A549 treated with ZK216348 at 1 μM for 4 hours (cell line): ENCODE measurements at places on chromosomes 1 and 21. TPM values are rescaled to one million over a fixed set of nuclear protein-coding genes. Genes with fewer than 3 reads are reported as not detected.

ARHGAP29 gene
- total RNA-seq: 8.0 to 17.5 TPM (median 15.4 TPM) in 5 replicates

CGN gene
- total RNA-seq: 1.6 to 2.9 TPM (median 2.0 TPM) in 5 replicates

EPHB2 gene
- total RNA-seq: 29.6 to 56.9 TPM (median 45.9 TPM) in 5 replicates

RAD54L gene
- total RNA-seq: 7.8 to 12.9 TPM (median 10.9 TPM) in 5 replicates

SLAMF8 gene
- total RNA-seq: 0.11 to 0.12 TPM in 2 of 5 replicates, not detected in the others

CYP2J2 gene
- total RNA-seq: 0.08 TPM in 1 of 5 replicates, not detected in the others
